ENCODE measurements at places on chromosomes 16 and 17. TPM values are rescaled to one million over a fixed set of nuclear protein-coding genes. Genes with fewer than 3 reads are reported as not detected.
A peak's percentile ranks its signal among the peaks of the same experiment; 100 is the strongest.

Gene SMIM36
- not detected for total RNA-seq

Gene SLC2A4
- not detected for total RNA-seq

Gene AATF
- total RNA-seq, result 47.8 TPM

DNA sequence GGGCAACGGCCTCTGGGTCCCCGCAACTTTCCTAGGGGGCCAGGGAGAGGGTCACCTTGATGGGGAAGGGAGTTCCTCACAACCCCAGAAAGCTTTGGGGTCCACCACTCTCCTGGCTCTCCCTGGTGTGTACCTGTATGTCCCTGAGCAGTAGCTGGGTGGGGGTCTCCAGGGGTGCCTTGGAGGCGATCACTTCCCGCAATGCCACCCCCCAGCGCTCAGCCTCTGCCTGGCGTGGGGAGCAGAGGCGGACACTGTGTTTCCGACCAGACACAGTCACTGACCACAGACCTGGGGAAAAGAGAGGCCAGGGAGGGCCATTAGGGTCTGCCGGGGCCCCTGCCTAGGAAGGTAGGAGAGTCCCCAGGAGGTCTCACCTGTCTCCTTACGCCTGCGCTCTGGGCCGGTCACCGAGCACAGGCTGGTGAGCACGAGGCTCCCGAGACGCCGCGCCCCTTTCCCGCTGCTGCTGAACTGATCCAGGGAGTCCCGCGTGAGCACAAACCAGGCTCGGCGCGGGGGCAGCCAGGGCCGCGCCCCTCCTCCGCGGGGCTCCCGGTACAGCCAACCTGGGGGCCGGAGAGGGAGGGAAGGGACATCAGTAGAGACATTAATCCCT lies 3.4 kb downstream of the PLEKHH3 start:
- no peak overlapping the region for H3K27ac ChIP-seq
- H3K4me3 ChIP-seq, result no peak overlapping the region
- peaks cover 2% of the 10 kb centered on the region for H3K36me3 ChIP-seq
- H3K4me1 ChIP-seq, result peaks cover 30% of the 10 kb centered on the region
- DNase-seq, result no peak
- H3K27me3 ChIP-seq, result peaks cover 18% of the 10 kb centered on the region

DNA sequence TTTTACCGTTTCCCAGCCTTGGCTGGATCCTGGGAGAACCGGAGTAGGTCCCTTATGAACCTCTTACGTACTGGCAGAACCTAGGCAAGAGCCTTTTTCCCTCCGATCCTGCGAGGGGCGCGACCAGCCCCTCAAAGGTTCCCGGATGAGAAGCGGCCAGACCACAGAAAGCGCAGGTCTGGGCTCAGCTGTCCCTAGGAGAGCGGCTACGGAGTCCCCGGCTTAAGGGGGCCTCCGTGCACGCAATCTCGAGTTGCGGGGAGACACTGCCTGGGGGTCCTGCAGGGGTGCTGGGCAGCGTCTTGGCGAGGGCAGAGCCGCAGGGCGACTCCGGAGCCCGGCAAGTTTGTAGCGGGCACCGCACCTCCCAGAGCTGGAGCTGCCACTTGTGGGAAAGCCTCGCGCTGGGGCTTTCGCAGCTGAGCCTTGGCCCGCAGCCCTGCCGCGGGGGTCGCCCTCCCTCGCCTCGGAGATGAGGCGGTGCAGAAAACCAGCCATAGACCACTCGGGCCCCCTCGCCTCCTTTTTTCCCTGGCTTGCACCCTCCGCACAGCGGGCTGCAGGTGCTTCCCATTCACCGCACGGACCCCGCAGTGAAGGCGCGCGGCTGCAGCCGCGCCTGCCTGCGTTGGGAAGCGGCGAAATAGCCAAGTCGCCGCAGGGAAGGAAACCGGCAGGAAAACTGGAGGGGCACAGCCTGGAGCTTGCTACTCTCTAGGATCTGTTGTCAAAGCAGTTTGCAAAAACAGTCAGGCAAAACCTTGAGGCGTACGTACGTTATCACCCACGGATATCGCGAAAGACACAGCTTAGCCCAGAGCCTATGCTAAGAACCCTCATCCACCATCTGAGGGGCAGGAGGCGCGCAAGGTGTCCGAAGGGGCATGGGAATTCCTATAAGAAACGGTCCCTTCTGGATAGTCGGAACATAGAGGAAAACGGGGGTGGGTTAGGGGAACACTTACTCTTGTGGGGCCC lies 834 bp downstream of the CDH8 start:
- no peak overlapping the region for H3K27ac ChIP-seq
- H3K4me3 ChIP-seq, result no peak overlapping the region
- H3K27me3 ChIP-seq, result no peaks in the 10 kb centered on the region
- no peaks in the 10 kb centered on the region for H3K36me3 ChIP-seq

GRCh38 chr16:9476744-9477143 lies 385.3 kb downstream of the HAPSTR1 start:
- no peak overlapping the region for H3K4me3 ChIP-seq
- H3K4me1 ChIP-seq, result no peaks in the 10 kb centered on the region
- H3K27ac ChIP-seq, result no peak overlapping the region
- no peaks in the 10 kb centered on the region for H3K36me3 ChIP-seq
- DNase-seq, result no peak

GRCh38 chr16:58046054-58046881 lies 20.7 kb downstream of the MMP15 start:
- no peak overlapping the region for H3K27ac ChIP-seq
- no peak for DNase-seq
- H3K36me3 ChIP-seq, result no peaks in the 10 kb centered on the region
- no peak overlapping the region for H3K4me3 ChIP-seq

DNA sequence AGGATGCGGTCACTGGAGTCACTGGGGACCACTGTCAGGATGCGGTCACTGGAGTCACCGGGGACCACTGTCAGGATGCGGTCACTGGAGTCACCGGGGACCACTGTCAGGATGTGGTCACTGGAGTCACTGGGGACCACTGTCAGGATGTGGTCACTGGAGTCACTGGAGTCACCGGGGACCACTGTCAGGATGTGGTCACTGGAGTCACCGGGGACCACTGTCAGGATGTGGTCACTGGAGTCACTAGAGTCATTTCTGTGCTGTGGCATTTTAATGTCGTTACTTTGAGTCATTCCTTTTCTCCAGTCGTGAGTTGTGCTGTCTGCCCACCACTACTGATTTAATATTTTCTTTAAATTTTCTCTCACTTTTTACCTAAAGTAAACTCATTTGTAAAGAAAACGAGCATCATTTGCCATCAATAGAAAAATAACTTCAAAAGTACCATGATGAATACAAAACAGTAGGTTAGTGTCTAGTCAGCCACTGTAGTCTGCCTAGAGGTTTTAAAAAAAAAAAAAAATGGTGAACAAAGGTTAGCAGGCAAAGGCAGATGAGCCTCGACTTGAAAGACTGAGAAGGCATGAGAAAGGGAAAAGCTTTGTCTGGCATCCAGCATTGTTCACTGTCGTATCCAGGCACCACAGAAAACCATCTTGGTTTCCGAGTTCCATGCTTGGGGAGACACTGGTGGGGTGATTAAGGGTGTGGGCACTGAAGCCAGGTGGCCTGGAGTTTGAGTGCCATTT lies 346.6 kb downstream of the SNX29 start:
- no peaks in the 10 kb centered on the region for H3K27me3 ChIP-seq
- peak overlapping the region; percentile 19 for H3K4me3 ChIP-seq
- peak overlapping the region; percentile 27 for H3K27ac ChIP-seq
- no peaks in the 10 kb centered on the region for H3K36me3 ChIP-seq
- DNase-seq, result no peak

- H3K4me1 ChIP-seq, result peaks cover 4% of the 10 kb centered on the region
- peaks cover 34% of the 10 kb centered on the region for H3K27me3 ChIP-seq
- H3K27ac ChIP-seq, result no peak overlapping the region
- H3K4me3 ChIP-seq, result no peak overlapping the region
Observed at GRCh38 chr16:85423631-85424030, 189.5 kb upstream of the GSE1 start.

DNA sequence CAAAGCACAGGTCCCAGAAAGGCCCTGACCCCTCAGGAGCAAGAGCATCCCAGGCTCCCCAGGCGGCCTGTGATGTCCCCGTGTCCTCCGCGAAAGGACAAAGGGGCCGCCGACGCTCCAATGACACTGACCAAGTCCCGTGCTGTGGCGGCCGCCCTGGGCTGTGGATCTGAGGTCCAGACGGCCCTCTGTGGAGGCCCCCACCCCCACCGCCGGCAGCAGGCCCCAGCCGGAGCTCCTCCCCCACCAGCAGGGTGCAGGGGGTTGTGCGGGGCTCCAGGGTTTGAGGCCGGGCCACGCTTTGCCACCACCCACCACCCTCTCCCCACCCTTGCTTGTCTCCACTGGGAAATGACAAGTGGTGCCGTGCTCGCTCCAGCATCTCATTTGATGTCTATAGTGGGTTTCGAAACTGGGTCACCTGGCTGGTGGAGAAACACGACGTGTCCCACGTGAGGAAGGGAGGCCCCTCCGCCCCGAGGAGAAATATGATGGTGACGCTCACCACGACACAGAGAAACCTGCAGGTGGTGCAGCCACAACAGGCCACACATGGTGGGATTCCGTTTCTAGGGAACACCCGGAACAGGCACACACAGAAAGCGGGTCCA lies 31.2 kb upstream of the ZNF469 start:
- DNase-seq, result no peak
- H3K27me3 ChIP-seq, result no peaks in the 10 kb centered on the region
- H3K27ac ChIP-seq, result no peak overlapping the region
- peaks cover 7% of the 10 kb centered on the region for H3K4me1 ChIP-seq
